ENCODE measurements at places on chromosomes 6 and 20. TPM values are rescaled to one million over a fixed set of nuclear protein-coding genes. Genes with fewer than 3 reads are reported as not detected.
A peak's percentile ranks its signal among the peaks of the same experiment; 100 is the strongest.

DNA sequence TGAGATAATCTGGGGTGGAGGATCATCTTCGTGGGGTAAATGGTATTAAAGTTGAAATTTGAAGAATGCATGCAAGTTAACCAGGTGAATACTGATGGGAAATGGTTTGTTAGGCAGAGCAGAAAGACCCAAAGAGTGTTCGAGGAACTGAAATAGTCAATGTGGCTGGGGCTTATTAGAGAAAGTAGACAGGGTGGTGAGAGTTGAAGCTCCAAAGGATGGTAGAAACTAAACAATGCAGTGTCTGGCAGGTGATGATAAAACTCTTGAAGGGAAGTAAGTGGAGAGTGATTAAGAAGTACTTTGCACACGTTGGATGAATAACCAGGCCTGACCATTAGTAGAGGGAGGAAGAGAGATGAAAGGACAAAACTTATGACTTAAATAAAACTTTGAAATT, 39.8 kb upstream of the CENPW start:
- H3K36me3 ChIP-seq, result peaks cover 2% of the 10 kb centered on the region
- H3K4me1 ChIP-seq, result peaks cover 19% of the 10 kb centered on the region
- no peak overlapping the region for H3K4me3 ChIP-seq
- H3K27ac ChIP-seq, result no peak overlapping the region

- no peak overlapping the region for H3K4me3 ChIP-seq
- H3K27ac ChIP-seq, result no peak overlapping the region
- H3K4me1 ChIP-seq, result no peaks in the 10 kb centered on the region
- DNase-seq, result no peak
Measured at GRCh38 chr6:101980924-101981323, 587.4 kb downstream of the GRIK2 start.

GRCh38 chr6:30565772-30566171, 5.5 kb upstream of the ABCF1 start:
- H3K4me3 ChIP-seq, result no peak overlapping the region
- H3K27me3 ChIP-seq, result no peaks in the 10 kb centered on the region
- DNase-seq, result no peak
- peaks cover 20% of the 10 kb centered on the region for H3K4me1 ChIP-seq

- H3K4me3 ChIP-seq, result peak overlapping the region; percentile 93
- H3K27me3 ChIP-seq, result no peaks in the 10 kb centered on the region
- H3K4me1 ChIP-seq, result peaks cover 51% of the 10 kb centered on the region
- H3K36me3 ChIP-seq, result peaks cover 39% of the 10 kb centered on the region
Measured at GRCh38 chr6:163459536-163459935, 45.0 kb downstream of the QKI start.

DNA sequence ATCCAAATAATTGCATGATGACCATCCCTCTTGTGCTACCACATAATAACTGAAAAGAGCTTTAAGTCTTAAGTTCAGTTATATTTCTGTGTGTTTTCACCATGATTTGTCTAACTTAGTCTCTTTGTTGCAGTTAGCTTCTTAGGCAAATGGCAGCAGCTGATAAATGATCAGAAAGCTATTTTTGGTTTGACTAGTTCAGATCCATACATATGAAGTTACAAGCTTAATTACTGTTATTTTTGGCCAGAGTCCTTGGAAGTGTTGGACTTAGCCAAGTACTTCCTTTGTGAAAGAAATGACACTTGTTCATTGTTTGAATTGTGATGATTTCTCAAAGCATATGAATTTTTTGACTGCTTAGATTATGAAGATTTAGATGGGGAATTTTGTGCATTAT, 54.2 kb downstream of the HIVEP1 start:
- H3K4me3 ChIP-seq, result no peak overlapping the region
- H3K36me3 ChIP-seq, result peaks cover 3% of the 10 kb centered on the region
- H3K27ac ChIP-seq, result no peak overlapping the region
- no peaks in the 10 kb centered on the region for H3K27me3 ChIP-seq

GRCh38 chr6:100979267-100979666, 98.1 kb upstream of the ASCC3 start:
- no peak for DNase-seq
- no peaks in the 10 kb centered on the region for H3K36me3 ChIP-seq
- no peak overlapping the region for H3K27ac ChIP-seq
- H3K4me3 ChIP-seq, result no peak overlapping the region
- H3K4me1 ChIP-seq, result no peaks in the 10 kb centered on the region
- no peaks in the 10 kb centered on the region for H3K27me3 ChIP-seq

DNA sequence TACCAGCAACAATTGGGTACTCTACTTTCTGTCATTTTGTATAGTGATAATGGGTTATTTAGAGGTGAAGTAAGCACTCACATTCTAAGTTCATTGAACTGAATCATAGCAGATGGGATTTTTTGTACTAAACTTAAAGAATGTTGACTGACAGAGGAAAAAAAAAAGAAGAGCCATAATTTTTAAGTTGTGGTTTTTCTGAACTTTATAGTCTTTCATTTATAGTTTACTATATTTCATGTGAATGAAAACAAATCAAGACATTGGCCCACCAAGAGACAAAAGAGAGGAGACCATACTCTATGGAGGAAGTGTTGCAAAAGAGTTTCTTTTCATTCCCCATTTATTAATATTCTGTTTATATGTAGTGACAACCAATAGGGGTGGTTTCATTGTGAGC, 685.7 kb downstream of the BCKDHB start:
- no peak for DNase-seq
- no peak overlapping the region for H3K4me3 ChIP-seq
- no peak overlapping the region for H3K27ac ChIP-seq
- no peaks in the 10 kb centered on the region for H3K27me3 ChIP-seq
- H3K36me3 ChIP-seq, result no peaks in the 10 kb centered on the region
- H3K4me1 ChIP-seq, result no peaks in the 10 kb centered on the region

DNA sequence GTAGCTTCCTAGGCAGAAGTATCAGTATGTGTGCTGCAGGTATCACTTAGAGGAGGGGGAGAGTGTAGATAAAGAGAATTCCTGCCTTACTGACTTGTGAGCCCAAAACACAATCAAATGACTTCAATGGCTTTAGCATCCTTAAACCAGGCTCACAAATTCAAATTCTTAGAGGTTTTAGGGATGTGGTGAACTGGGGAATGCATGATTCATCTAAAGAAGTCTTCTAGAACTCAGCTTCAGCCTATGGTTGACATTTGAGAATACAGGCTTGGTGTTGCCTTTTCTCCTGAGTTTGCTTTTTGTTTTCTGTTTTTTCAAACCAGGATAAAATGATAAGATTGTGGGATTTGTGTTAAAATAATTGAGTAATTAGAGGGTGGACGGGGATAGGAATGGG, 14.4 kb downstream of the SNRPC start:
- H3K36me3 ChIP-seq, result peaks cover 44% of the 10 kb centered on the region
- H3K4me3 ChIP-seq, result no peak overlapping the region
- no peak for DNase-seq

- H3K27me3 ChIP-seq, result no peaks in the 10 kb centered on the region
- peak; percentile 64 for DNase-seq
- peak overlapping the region; percentile 94 for H3K27ac ChIP-seq
- H3K4me1 ChIP-seq, result peaks cover 56% of the 10 kb centered on the region
Measured at GRCh38 chr6:161226009-161226964, 47.6 kb downstream of the AGPAT4 start.

DNA sequence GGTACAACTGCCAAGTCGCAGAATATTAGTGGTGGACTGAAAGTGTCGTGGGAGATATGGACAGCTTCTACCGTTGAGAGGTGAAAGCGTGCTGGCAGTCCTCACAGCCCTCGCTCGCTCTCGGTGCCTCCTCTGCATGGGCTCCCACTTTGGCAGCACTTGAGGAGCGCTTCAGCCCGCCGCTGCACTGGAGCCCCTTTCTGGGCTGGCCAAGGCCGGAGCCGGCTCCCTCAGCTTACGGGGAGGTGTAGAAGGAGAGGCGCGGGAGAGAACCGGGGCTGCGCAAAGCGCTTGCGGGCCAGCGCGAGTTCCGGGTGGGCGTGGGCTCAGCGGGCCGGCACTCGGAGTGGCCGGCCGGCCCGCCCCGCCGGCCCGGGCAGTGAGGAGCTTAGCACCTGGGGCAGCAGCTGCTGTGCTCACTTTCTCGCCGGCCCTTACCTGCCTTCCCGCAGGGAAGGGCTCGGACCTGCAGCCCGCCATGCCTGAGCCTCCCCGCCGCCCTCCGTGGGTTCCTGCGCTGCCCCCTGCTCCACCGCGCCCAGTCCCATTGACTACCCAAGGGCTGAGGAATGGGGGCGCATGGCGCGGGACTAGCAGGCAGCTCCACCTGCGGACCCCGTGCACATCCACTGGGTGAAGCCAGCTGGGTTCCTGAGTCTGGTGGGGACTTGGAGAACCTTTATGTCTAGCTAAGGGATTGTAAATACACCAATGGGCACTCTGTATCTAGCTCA, 47.2 kb upstream of the MBOAT1 start:
- H3K27ac ChIP-seq, result no peak overlapping the region
- peaks cover 15% of the 10 kb centered on the region for H3K27me3 ChIP-seq
- H3K4me3 ChIP-seq, result no peak overlapping the region
- DNase-seq, result no peak
- H3K36me3 ChIP-seq, result no peaks in the 10 kb centered on the region
- H3K4me1 ChIP-seq, result no peaks in the 10 kb centered on the region

DNA sequence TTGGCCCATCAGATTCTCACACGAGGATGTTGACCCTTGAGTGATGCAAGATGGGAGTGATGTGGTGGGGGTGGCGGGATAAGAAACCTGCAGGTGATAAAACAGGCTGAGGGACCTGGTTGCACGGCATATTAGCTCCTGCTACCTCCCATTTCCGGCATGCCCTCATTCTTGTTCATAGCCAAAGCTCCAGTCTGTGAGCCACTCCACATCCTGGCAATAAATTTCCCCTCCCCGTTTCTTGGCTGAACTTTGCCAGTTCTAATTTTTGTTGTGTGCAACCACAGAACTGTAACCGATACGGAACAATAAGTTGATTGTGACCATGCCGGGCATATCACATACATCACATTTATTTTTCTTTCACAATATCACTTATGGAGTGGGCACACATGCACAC, 41.6 kb upstream of the NFATC2 start:
- H3K27me3 ChIP-seq, result peaks cover 15% of the 10 kb centered on the region
- H3K36me3 ChIP-seq, result no peaks in the 10 kb centered on the region
- DNase-seq, result no peak
- H3K4me1 ChIP-seq, result peaks cover 9% of the 10 kb centered on the region
- no peak overlapping the region for H3K4me3 ChIP-seq
- no peak overlapping the region for H3K27ac ChIP-seq

DNA sequence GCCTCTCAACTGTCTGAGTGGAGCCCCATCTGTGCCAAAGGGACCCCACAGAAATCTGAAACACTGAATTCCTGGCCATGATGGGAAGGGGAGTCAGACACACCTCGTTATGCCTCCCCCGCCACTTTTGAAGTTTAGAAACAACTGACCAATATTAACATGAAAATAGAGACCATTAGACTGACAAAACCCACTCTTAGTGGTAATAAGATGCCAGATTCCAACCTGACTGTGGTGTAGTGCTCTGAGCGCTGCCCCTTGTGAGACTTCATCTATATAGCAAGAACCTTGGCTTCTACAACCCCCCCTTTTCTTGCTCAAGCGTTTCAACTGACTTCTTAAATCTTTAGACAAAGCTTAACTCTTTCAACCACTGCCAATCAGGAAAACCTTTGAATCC, 46.1 kb upstream of the UNC93A start:
- H3K27ac ChIP-seq, result no peak overlapping the region
- no peak overlapping the region for H3K4me3 ChIP-seq
- no peak for DNase-seq
- H3K36me3 ChIP-seq, result no peaks in the 10 kb centered on the region
- H3K27me3 ChIP-seq, result peaks cover 5% of the 10 kb centered on the region
- no peaks in the 10 kb centered on the region for H3K4me1 ChIP-seq

DNA sequence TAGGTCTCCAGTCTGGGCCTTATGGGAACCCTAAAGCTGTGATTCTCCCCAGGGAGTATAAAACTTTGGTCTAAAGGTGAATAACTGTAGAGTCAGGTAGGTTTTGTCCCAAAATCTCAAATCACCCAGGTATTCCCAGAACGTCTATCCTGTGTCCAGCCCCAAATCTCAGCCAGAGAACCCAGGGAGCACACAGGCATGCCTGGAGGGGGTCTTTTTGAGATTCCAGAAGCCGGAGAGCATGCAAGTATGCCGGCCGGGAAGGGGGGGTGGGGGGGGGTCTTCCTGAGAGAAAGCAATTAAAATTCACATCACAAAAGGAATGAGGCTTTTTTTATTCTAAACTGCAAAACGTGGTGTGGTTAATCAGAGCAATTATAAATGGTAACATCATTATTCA, 210.0 kb downstream of the PTPRT start:
- DNase-seq, result no peak
- H3K4me3 ChIP-seq, result no peak overlapping the region
- no peak overlapping the region for H3K27ac ChIP-seq
- H3K36me3 ChIP-seq, result no peaks in the 10 kb centered on the region
- no peaks in the 10 kb centered on the region for H3K27me3 ChIP-seq

DNA sequence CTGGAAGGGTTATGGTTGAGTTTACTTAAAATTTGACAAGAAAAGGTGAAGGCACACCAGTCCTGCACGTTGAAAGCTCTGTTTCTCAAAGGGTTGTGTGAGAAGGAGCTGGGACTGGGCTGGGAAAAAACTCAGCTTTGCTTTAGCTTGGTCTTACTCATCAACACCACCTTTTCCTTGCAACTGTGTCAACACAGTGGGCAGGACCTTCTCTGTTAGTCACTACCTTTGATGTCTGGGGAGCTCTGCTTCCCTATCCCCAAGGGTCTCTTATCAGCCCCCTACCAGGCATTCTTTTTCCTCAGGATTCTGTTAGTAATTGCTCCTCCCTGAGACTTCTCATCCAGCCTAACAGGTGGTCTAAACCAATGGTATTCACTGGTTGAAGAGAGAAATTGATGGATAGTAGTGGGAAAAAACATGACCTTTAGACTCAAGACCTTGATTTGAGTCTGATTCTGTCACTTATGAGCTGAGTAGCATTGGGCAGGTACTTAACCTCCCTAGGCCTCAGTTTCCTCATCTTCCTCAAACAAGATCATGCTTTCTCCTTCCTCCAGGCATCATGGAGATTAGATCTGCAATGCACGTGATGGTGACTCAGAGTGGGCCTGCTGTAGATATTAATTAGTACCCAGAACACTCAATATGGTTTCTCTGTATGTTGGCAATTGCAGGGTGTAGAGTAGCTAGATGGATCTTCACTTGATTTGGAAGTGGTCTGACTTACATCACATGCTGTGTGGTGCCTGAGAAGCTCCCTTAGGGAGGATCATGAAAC, 17.2 kb upstream of the FOXA2 start:
- no peak overlapping the region for H3K4me3 ChIP-seq
- no peaks in the 10 kb centered on the region for H3K27me3 ChIP-seq
- H3K4me1 ChIP-seq, result no peaks in the 10 kb centered on the region
- no peaks in the 10 kb centered on the region for H3K36me3 ChIP-seq

GRCh38 chr20:63567136-63567385, 7.0 kb downstream of the HELZ2 start:
- H3K27ac ChIP-seq, result no peak overlapping the region
- peaks cover 30% of the 10 kb centered on the region for H3K36me3 ChIP-seq

RNF146 gene
- 18.2 TPM for total RNA-seq

RIN2 gene
- total RNA-seq, result not detected

RTN4IP1 gene
- 10.7 TPM for total RNA-seq

SLC35B3 gene
- total RNA-seq, result 8.8 TPM

MMP24 gene
- not detected for total RNA-seq

THEMIS gene
- 107 TPM for total RNA-seq

ATP6V1G2 gene
- total RNA-seq, result 3.8 TPM

SLC35F1 gene
- total RNA-seq, result not detected
